ENCODE measurements at places on chromosomes 16 and 17.

DNA sequence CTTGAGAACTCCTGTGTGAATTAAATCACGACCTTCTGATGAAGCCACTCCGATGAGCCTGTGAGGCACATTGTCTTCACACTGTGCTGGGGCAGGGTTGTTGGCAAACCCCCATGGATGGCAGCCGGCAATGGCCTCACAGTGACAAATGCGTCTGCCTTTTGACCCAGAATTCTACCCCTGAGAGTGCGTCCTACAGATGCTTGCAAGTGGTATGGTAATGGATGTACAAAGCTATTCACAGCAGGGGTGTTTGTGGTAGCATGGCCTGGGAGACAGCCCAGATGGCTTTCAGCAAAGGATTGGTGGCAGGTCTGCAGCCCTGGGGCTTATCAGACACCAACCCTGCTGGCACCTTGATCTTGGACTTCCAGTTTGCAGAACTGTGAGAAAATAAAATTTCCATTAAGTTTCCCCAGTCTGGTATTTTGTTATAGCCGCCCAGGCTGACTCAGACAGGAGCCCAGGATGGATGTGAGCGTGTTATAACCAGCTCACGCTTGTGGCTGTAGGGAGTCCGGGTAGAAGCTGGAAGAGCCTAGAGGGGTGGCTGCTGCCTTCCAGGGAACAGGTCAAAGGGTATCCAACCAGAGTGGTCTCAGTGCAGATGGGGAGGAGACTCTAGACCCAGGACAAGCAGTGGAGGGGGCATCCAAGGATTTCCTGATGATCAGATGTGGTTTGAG lies 10.1 kb downstream of the AFMID start:
- no peak for DNase-seq

GRCh38 chr16:88701581-88702370 lies 4.4 kb downstream of the RNF166 start:
- DNase-seq = no peak

GRCh38 chr17:77753246-77753645 lies 205.3 kb upstream of the TNRC6C start:
- no peak for DNase-seq

DNA sequence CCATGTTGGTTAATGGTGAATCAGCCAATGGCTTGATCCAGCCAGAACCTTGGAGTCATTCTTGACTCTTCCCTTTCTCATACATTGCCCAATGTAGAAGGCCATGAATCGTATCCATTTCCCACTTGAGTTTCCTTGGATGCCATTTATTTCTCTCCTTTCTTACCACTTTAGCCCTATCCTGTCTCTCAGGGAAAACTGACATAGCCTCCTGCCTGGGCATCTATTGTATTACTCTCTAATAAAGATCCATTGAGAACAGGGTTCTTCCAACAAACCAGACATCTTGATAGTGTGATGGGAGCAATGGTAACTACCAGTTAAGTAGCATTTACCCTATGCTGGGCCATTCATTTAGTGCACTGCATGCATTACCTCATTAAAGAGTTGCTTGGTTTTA lies 104.2 kb upstream of the CDH11 start:
- DNase-seq = no peak

DNA sequence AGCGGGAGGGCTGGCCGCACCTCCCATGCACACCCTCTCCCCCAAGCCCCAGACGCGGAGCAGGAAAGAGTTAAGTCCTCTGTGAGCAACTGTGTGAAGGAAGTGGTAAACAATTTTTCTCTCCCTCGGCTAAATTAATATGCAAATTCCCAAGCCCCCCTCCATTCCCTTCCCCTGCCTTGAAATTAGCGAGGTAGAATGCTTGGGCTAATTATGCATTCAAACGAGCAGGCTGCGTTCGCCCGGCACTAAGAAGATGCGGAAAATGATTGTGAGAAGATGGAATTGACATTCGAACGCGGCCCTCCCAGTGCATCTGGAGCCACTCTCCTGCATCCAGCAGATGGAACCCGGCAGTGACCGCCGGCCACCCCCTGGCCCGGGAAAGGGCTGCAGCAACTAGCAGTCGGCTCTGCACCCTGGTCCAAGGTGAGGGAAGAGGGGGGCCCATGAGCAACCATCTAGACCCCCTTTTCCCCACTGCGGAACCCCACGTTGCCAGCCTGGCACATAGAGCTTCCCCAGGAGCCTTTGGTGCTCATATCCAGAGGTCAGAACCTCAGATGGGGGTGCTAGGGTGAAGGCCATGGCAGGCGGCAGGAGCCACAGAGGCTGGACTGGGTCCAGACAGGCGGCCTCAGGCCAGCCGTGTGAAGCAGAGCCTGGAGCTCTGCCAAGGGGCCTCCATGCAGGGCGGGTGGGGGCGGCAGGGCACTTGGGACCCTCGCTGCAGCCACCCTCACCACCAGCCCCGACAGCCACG lies 49.1 kb upstream of the ACSF3 start:
- no peak for DNase-seq

DNA sequence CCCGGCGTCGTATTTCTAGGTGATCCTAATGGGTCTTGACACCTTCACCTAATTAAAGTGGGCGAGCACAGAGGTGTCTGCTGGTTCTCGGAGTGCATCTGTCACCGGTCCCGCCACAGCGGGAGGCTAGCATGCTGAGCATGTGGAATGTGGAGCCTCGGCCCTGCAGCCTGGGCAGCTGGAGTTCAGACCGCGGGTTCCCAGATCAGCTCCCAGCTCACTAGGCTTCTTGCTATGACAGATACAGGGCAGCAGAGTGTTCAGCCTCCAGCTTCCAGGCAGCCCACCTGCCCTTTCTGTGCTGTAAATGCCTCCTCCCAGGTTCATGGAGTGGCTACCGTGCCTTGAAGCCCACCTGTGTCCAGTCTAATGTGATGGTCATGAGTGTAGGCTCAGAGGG lies 166.7 kb downstream of the CPPED1 start:
- DNase-seq = no peak

DNA sequence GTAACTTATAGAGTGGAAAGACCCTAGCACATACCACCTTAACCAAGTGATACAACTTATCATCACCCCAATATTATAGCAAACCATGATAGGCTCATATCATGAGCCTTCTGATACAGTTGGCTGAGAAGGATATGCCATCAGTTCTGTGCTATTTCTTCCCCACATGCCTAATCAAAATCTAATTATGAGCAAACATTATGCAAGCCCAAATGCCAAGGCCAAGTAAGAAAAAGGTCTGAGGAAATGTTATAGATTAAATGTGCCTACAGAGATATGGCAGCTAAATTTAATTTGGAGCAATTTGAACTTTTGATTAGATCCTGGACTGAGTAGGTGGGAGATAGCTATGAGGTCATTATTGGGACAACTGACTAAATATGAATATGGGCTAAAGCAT lies 225.9 kb upstream of the PMFBP1 start:
- DNase-seq = no peak

DNA sequence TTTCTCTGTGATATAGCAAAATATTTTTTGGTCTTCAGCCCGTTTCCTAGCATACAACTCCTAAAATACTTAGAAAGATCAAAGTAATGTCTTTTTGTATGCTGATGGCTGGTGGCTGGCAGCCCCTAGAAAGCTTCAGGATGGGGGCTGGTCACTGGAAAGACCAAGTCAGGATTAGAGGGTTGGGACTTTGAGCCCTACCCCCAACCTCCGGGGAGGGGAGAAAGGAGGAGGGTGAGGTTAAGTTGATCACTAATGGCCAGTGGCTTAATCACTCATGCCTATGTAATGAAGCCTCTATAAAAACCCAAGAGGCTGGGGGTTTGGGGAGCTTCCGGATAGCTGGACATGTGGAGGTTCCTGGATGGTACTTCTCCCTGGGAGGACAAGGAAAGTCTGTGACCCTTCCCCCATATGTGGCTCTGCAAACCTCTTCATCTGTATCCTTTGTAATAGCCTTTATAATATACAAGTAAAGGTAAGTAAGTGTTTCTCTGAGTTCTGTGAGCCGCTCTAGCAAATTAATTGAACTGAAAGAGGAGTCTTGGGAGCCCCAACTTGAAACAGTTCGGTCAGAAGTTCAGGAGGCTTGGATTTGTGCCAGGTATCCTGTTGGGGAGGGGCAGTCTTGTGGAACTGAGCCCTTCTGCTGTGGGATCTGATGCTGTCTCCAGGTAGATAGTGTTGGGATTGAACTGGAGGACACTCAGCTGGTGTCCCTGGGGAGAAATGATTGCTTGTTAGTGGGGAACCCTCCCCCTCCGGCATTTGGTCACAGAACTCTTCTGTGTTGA lies 3.5 kb downstream of the SLC7A6 start:
- DNase-seq = no peak
